ENCODE measurements at places on chromosomes 2 and 18.
A peak's percentile ranks its signal among the peaks of the same experiment; 100 is the strongest.

- no peak for DNase-seq
Observed at GRCh38 chr2:131043199-131044074, 49.8 kb downstream of the FAM168B start.

DNA sequence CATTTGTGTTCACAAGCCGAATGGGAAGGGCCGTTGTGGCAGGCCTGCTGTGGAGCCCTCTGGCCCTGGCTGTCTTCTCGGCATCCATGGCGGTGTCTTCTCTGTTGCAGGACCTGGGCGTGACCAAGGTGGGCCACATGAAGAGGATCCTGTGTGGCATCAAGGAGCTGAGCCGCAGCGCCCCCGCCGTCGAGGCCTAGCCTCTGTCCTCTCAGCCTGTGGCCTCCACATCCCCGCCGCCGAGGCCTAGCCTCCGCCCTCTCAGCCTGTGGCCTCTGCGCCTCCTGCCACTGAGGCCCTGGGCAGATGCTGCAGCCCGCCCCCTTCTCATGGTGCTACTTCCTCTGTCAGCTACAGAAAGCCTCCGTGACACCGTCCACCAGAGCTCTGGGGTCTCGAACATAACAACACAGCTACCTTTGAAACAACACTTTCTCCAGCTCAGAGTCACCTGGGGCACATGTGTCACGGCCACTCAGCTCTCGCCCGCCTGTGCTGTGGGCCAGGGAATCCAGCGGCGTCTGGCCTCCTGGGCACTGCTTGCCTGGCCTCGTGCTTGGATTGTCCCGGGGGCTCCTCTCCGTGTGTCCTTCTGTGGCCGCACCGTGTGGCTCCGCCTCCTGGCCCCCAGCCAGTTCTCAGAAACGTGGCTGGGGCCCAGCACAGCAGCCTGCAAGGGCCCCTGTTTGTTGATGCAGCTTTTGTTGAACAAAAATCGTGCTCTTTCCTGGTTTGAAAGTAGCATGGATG lies 97.1 kb downstream of the USP40 start:
- no peak for DNase-seq

DNA sequence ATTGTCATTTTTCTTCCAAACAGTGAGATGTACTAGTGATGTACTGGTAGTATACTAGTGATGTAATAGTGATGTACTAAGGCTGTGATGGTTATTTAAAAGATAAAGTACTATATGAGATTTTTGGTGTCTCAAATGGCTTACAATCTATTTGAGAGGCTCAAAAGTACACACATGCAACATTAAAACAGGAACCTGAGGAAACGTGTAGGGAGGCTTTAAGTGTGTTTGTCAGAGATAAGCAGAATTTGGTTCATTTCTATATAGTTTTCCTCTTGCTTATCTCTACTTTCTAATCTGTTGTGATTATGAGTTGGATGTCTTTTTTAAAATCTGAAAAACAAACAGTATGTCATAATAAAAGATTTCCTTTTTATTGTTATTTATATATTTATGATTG lies 100.9 kb upstream of the SERTAD2 start:
- no peak for DNase-seq

- peak; percentile 5 for DNase-seq
Observed at GRCh38 chr2:205133544-205133943, 548.8 kb upstream of the NRP2 start.

DNA sequence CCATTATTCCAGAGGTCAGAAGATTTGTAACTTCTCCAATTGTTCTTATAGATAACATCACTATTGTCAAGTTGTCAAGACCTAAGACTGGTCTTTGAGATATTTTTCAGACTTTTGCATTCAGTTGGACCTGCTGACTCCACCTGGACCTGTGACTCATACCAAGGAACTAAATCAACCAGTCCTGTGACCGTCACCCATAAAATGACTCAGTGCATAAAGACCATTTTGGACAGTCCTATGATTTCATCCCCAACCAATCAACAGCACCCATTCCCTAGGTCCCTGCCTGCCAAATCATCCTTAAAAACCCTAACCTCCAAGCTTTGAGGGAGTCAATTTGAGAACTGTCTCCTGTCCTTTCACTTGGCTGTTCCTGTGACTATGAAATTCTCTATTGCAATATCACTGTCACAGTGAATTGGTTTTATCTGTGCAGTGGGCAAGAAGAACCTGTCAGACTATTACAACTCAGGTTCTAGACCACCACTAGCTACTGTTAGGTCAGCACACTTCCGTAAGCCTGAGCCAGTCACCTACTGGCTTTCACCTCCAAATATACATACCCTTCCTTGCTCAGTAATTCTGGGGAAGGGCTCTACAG lies 17.1 kb downstream of the DPP4 start:
- DNase-seq = no peak

- no peak for DNase-seq
Observed at GRCh38 chr2:120231564-120231973, 8.4 kb upstream of the TMEM185B start.

DNA sequence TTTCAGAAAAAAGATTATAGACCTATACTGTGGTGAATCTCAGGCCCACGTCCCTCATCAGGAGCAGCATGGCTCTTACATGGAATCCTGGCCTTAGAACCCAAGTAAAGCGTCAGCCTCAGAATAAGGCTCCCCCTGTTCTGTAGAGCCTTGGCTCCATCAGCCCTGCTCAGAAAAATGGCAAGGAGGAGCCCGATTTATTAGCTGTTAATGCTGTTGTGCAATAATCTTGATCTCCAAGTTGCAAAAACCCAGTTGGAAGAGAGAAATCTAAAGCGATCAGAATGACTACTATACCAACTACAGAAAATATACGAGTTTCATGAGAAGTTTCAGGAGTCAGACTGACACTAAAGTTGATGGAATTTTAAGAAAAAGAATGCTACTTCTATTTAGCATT lies 35.6 kb upstream of the CTAGE1 start:
- DNase-seq = no peak

DNA sequence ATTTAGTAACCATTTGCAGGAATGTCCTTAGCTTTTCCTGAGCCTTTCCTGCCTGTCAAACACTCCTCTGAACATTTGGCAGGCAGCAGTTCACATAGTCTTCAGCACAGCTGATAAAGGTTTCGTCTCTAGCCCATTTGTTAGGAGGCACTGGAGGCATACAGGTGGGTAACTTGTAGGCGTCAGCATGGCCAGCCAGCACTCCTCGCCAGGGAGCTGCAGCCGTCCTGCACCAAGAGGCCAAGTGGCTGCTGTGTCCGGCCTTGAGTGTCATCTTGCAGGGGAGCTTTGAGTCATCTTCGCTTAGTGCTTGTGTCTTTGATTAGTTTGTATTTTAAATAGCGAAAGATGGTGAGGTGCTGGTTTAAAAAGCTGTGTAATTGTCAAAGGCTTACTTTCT lies 120.3 kb upstream of the NFATC1 start:
- peak; percentile 3 for DNase-seq

DNA sequence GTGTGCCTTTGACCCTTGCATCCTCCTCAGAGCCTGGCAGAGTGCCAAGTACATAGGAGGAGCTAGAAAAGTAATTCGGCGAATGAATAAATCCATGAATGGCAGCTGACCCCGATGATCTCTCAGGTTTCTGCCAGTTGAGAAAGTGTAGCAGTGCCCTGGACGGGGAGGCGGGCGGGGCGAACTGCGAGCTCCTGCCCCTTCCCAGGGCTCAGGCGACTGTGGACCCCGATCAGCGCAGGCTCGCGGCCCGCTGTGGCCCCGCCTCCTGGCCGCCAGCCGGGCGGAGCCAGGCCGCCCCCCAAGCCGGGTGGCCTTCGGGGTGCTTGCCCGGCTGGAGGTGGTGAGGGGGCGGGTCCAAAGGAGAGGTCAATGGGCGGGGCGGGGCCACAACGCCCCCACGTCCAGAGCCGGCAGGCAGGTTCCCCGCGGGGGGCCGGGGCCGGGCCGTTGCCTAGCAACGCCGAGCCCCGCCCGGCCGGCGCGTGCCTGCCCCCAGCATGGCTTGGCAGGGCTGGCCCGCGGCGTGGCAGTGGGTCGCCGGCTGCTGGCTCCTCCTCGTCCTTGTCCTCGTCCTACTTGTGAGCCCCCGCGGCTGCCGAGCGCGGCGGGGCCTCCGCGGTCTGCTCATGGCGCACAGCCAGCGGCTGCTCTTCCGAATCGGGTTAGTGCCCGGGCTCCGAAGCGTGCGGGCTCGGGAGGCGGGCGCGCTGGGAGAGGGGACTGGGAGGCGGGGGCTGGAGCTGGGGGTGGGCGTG lies 30.6 kb upstream of the TMBIM1 start:
- peak; percentile 68 for DNase-seq

DNA sequence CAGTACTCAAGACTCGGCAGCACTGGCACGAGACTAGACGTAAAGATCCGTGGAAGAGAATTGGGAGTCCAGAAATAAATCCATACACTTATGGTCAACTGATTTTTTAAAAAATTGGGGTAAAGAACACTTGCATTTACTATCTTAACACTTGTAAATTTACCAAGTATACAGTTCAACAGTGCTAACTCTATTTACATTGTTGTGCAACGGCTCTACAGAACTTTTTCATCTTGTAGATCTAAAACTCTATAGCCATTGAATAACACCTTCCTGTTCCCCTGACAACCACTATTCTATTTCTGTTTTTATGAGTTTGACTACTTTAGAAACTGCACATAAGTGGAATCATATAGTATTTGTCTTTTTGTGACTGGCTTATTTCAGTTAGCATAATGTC lies 129.4 kb upstream of the SP3 start:
- no peak for DNase-seq

DNA sequence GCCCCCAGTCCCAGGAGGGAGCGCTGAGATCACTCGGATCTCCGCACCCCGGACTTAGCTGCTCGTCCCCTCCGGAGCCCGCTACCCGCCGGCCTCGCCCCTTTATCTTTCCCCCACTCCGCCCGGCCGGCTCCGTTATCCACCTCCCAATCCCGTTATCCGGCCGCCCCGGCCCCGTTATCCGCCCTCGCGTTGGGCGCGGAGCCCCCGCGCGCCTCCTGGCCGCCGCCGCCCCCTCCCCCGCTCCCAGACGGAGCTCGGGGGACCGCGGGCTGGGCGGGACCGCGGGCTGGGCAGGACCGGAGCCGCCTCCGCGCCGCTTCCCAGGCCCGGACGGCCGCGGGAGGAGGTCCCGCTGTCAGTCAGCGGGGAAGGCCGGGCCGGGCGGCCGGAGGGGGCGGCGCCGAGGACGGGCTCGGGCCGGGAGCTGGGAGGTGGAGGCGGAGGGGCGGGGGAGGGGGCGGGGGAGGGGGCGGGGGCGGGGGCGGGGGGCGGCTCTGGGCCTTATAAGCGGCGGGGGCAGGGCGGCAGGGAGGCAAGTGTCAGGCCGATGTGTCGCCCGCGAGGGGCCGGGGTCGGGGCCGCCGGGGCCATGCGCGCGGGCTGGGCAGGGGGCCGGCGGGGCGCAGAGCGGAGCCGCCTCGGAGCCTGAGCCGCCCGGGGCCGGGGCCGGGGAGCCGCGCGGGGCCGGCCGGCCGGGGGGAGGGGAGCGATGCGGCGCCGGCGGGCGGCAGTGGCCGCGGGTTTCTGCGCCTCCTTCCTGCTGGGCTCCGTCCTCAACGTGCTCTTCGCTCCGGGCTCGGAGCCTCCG lies at the start of gene PKDCC:
TSS of gene PKDCC (plus strand) at position 534 of the 811 bp plus-strand sequence. CDS start at position 713, 179 bp downstream.
- DNase-seq = peak; percentile 85

GRCh38 chr2:128421286-128421685 lies 102.6 kb upstream of the HS6ST1 start:
- DNase-seq = no peak

- no peak for DNase-seq
Observed at GRCh38 chr2:119180892-119181291, 22.3 kb upstream of the C1QL2 start.

- DNase-seq = no peak
Observed at GRCh38 chr18:40168026-40168425, 1787.0 kb upstream of the PIK3C3 start.
